Iris pigment epithelial cell (primary cell): ENCODE measurements at places on chromosomes 7 and 10.
A peak's percentile ranks its signal among the peaks of the same experiment; 100 is the strongest.

DNA sequence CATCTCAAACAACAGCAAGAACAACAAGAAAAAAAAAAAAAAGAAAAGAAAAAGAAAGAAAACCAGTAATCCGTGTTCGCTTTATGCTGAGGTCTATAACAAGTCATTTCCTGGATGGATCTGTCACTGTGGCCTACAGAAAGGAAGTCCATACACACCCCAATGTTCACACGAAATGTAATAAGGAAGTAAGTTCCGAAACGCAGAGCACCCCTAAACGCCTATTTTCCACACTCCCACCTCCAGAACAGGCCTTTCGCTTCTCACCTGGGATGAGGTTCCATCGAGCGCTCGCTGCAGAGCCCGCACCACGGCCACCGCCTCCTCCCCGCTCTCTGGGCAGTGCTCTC lies 735 bp downstream of the ZNF394 start:
- peak; percentile 17 for DNase-seq

- DNase-seq: peak; percentile 34
Measured at GRCh38 chr7:96952974-96953391, 52.4 kb upstream of the DLX6 start.

GRCh38 chr10:29757551-29758297 lies 123.0 kb upstream of the SVIL start:
- peak; percentile 32 for DNase-seq

DNA sequence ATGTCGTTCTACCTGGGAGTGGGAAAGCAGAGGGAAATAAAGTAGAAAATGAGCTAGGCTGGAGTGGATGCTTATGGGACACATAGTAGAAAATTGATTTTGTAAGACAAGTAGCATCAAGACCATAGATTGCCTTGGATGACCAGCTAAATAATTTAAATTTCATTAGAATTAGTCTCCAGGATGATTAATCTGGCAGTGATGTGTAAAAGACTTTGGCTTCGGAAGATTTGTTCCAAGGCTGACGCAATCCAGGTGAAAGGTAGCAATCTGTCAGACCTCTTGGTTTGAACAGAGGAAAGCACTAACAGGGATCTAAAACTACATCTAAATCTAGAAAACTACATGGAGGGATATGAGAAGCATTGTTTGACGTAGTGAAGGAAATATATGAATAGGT lies 236.5 kb downstream of the ARL4A start:
- peak; percentile 61 for DNase-seq

DNA sequence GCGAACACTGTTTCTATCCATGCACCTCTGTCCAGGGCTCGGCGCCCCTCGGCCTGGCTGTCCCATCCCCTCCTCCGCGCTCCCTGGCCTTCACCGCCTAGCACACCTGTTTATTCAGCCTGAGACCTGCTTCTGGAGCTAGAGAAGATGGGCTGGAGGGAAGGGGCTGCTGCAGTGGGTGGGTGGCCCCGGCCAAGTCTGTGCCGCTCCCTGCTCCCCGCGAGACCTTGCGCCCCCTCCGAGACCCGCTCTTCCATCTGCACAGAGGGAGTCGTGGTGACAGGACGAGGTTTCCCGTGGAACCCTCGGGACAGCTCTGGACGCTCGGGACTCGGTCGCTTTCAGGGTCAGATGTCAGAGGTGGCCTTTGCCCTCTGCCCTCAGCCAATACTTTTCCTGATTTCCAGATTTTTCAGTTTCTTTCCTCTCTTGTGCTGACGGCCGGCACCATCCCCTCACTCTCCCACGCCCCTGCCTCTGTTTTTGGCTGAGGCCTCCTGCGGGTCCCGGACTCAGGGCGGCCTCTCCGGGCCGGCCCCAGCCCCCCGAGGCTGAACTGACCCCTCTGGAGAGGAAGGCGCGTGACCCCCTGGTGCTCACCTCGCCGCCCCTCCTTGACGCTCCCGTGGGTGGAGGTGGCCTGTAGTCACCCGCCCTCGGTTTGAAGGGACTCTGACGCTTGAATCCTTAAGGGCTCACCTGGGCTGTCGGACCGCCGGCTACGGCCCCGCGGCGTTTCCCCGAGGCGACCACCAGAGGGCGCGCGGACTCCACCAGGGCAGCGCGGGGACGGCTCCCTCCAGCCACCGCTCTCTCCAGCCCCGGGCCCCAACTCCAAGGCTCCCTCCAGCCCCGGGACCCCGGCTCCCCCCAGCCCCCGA lies 15.6 kb downstream of the SHH start:
- peak; percentile 16 for DNase-seq

GRCh38 chr7:137975768-137976167 lies 26.1 kb downstream of the CREB3L2 start:
- DNase-seq: no peak

GRCh38 chr10:11863353-11864109 lies 40.4 kb downstream of the PROSER2 start:
- no peak for DNase-seq

DNA sequence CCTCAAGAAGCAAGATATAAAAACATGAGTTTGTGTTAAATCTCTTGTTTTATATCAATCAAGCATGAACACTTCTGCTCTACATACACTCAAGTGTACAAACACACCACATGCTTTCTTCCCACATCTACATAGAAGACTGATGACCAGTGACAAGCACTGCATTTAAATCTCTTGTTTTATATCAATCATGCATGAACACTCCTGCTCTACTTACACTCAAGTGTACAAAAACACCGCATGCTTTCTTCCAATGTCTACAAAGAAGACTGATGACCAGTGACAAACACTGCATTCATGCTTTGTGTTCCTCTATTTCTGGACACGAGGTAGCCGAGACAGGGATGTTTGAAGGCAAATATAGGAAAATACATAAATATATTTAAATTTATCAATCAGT lies 642.0 kb upstream of the PFKP start:
- DNase-seq: no peak

- peak; percentile 80 for DNase-seq
Measured at GRCh38 chr7:128459394-128459878, 3.8 kb downstream of the HILPDA start.

GRCh38 chr7:154837622-154838021 lies 165.3 kb downstream of the PAXIP1 start:
- no peak for DNase-seq

DNA sequence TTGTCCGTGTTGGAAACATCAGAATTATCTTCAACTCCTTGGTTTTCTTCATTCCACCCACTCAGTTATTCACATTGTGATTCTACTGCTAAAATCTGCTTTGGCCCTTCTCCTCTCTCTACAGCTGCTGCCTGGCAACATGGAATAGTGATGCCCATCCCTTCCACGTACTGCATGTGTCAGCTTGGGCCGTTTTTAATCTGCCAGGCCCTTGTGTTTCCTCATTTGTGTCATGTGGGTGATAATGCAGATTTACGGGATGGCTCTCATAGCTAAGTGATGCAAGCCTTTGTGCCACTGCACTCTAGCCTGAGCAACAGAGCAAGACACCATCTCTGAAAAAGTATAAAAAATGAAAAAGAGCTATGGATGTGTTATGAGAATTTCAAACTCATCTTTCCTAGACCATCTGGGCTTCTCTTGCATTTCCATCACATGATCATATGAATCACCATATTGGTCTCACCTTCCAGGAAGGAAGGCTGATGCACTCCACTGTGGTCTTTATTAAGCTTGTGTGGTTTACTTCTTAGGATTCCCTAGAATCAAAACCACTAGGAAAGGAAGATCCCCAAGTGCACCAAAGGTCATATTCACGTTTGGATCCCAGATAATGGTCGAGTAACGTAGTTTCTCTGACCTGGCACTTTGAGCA lies 20.6 kb upstream of the CELF2 start:
- no peak for DNase-seq

DNA sequence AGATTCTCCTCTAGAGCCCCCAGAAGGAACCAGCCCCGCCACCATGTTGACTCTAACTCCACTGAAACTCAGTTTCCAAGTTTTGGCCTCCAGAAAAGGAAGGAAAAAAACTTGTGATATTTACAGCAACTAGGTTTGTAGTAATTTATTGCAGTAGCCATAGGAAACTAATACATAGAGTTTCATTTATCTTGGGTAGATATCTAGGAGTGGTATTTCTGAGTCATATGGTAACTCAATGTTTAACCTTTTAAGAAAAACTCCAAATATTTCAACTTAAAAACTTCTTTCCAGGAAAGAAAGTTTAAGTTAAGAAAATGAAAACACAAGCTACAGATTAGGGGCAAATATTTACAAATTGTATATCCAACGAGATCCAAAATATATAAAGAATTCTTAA lies 576.7 kb downstream of the KCNMA1 start:
- DNase-seq: no peak

DNA sequence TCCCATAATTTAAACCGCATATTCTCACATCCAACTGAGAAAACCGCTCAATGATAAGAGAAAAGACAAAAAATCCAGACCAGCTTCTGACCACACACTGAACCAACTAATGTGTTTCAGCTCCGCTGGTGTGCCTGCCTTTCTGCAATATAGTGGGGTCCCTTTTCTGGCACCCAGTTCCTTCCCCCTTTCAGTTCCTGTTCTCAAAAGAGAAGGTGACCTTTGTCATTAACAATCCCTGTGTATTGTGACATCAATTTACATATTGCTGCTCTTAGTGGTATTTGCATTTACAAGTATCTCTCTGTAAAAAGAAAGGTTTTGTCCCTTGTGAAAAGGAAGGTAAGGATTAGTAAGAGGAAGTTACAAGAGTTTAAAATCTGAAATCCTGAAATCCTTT lies 1.4 kb downstream of the PPP1R17 start:
- no peak for DNase-seq

DNA sequence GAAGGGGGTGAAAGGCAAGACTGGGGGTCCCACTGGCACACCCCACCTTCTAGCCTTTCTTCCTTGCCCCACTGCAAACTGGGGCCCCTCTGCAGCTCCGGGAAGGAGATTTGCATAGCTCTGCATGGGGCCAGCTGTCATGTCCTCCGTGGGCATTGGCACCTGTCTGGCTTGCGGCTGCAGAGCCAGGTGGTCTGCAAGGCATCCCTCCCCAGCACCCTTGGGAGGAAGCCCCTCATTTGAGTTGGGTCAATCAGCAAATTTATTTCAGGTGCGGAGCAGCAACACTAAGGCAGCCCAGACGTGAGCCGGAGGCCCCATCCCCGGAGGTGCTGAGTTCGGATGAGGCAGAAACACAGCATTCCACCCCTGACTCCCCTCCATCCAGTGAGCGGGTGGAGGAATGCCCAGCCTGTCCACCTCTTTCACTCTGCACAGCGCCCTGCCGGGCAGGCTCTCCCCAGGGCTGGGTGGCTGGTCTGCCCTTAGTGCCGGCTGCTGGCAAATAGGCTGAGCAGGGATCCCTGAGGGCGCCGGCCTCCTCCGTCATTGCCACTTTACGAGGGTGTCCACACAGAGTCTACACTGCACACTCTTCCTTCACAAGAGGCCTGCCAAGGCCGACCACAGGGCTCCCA lies 143.2 kb downstream of the TCERG1L start:
- no peak for DNase-seq

- no peak for DNase-seq
Measured at GRCh38 chr10:70694418-70695141, 22.3 kb downstream of the ADAMTS14 start.

GRCh38 chr10:122182308-122182707 lies 88.8 kb upstream of the BTBD16 start:
- DNase-seq: no peak

DNA sequence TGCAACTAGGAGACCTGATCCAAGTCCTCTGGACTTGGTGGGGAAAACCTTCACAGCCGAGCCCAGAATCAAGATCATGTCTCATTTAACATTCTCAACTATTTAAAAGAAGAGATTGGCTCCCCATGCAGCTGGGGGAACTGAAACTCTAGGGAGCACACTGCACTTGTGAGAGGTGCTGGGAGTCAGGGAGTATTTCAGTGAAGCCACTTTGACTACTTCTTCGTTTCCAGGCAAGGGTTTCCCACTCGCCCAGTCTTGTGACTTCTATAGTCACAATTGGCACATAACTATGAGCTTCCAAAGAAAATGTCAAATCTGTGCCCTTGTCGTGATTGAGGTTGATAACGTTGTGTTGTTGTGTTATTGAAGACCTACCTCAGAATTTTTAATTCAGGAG lies 62.9 kb downstream of the AKR1B1 start:
- DNase-seq: no peak
